ENCODE measurements at places on chromosomes 7 and 10.

DNA sequence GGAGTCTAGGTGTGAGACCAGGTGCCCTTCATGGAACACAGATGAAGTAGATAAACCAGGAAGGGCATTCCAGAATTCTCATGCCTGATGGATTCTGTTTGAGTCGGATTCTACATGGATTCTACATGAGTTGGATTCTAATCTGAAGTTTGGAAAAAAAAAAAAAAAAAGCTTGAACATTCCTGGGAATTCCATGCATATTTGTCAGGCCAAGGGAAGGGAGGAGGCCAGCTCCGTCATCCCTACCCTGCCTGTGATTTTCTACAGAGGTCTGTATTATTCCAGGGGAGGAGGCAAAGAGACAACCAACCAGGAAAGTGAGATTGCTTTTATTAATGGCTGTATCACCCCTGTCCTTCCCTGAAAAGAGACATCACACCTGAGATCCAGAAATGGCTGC lies 27.8 kb upstream of the EBLN1 start:
- no peak for DNase-seq

DNA sequence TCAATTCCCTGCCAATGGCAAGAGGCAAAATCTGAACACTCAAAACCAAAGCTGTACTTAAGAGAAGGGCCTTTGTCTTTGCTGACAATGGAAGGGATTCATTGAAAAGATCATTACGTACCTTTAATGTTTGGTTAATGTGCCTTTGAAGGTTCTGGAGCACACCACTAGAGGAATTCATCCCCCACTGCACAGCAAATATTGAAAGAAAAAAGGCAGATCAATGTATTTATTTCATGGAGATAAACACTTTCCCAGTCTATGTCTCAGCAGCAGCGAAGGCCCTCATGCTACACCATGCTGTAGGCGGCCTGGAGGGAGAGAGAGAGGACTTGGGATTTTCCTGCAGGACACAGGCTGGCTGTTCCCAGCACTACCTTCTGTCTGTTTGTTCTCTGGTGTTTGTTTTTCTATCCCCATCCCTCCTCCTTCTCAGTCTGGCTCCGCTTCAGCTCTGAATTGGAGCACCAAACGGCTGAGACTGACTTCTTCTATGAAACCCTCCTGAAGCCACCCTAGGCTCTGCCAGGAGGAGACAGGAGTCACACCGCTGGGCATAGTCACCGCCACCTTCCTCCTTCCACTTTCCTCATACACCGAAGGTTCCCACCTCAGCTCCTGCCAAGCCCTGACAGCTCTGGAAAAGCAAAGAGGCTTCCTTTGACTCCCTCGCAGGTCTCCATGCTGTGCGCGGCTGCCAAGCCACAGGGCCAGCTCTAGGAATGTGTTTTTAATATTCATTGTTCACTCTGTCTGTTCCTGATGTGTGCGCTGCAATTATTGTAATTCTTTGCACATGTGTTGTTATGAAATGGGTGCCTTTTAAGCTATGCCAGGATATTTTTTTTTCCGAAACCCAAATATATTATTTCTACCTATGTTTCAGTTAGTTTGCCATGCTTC lies 301.5 kb downstream of the FZD1 start:
- DNase-seq = no peak

- DNase-seq = peak; percentile 32
Observed at GRCh38 chr7:17392846-17393245, 94.4 kb downstream of the AHR start.

DNA sequence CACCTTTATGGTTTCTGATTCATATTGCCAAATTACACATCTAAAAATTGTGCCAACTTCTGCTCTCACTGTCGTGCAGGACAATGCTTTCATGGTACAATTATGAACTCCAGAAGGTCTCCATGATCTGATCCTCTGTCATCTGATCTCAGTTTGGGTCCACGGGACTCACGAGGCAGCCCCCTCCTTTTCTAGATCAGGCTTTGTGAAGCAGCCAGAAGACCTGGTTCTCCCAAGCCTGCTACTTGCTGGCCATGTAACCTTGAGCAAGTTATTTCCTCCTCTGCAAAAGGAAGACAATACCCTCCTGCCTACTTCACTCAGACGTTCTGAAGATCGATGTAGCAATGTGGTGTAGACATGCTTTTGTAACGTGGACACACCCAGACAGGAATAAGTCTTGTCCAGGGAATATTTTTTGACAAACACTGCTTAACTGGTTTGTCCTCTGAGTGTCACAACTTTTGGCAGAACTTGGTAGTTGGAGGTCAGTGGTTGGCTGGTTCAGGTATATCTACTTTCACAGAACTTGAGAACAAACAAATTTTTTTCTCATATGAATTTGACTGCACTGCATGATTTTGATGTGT lies 19.6 kb downstream of the CALML3 start:
- DNase-seq = no peak

DNA sequence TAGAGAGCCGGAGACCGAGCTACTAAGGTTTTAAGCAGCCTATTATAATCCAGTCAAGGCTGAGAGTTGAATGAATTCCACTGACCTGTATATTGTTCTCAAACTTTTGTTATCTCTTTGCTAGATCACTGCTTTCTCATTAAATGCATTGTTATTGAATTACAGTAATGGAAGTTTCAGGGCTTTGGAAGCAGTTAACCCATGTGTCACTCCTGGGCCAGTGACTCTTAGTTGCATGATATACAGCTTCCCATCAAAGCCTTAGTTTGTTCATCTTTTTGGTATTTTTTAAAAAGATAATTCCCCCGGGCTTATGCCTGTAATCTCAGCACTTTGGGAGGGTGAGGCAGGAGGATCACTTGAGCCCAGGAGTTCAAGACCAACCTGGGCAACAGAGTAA lies 55.4 kb upstream of the KIAA1217 start:
- no peak for DNase-seq

- DNase-seq = no peak
Observed at GRCh38 chr10:5665373-5666007, 905 bp downstream of the ASB13 start.

- no peak for DNase-seq
Observed at GRCh38 chr7:136389933-136390332, 412.8 kb upstream of the MTPN start.

DNA sequence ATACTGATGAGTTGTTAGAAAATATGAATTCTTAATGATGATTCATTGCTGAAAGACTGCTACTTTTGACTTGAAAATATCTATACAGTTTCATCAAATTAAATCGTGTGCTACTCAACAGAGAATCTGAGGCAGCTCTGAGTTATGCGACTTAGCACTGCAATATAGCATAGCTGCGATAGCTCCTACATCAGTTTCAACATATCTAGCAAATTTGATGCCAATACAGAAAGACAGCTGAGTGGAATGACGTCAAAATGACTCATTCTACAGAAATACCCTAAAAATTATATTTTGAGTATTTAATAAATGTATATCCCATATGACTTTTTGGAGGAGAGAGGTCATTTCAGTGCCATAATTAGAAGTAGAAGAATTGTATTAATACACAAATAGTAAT lies 1.1 kb upstream of the TARP start:
- no peak for DNase-seq

GRCh38 chr10:28298951-28299350 lies 3.9 kb downstream of the MPP7 start:
- DNase-seq = no peak

DNA sequence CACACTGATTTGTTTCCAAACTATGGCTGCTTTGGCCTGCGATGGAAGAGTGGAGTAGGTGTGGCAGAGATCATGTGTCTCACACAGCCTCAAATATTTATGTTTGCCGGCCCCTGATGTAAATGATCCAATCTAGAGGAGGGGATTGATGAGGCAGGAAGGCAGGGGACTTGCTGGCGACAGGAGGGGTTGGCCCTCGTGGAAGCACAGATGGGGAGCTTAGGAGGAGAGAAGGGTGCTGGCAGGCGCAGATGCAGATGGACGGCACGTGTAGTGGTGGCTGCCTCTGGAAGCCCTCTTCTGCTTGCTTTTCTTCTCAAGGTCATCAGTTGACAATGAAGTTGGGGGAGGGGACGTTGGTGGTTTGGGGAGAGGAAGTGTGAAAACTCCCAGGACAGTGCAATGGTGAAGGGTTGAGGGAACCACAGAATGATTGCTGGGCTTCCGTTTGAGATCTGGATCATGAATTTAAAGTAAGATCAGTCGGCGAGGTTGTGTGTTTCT lies 15.4 kb downstream of the COL13A1 start:
- DNase-seq = no peak

DNA sequence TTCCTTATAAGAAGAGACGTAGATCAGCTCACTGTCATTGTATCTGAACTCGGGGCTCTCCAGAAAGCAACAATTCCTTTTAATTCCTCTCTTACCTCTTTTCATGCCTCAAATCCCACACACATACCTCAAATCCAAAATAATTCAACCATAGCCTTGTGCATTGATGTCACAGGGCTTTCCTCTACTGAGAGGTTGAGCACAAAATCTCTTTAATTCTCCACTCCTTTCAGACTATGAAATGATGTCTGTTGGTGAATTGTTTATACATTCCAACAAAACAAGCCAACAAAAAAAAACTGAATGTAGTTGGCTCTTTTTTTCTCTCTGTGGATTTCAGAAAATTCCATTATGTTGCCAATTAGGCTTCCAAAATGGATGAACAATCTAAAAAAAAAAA lies 53.2 kb downstream of the BPGM start:
- no peak for DNase-seq

DNA sequence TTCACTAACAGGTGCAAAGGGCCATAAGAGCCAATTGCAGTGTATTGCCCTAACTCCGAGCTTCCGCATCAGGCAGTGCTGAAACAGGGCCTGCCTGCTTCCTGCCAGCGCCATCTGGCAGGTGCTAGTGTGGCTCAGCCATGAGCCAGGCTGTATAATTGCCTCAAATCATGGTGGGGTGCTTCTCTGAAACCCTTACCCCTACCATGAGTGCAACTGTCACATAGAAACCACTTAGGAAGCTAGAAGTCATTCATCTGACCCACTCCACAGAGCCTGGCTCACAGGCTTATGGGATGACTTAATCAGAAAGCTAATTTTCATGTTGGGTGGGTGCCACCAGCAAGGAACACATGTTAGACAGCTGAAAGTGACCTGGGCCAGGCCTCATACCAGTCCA lies 133.3 kb upstream of the LAMB4 start:
- peak; percentile 21 for DNase-seq

DNA sequence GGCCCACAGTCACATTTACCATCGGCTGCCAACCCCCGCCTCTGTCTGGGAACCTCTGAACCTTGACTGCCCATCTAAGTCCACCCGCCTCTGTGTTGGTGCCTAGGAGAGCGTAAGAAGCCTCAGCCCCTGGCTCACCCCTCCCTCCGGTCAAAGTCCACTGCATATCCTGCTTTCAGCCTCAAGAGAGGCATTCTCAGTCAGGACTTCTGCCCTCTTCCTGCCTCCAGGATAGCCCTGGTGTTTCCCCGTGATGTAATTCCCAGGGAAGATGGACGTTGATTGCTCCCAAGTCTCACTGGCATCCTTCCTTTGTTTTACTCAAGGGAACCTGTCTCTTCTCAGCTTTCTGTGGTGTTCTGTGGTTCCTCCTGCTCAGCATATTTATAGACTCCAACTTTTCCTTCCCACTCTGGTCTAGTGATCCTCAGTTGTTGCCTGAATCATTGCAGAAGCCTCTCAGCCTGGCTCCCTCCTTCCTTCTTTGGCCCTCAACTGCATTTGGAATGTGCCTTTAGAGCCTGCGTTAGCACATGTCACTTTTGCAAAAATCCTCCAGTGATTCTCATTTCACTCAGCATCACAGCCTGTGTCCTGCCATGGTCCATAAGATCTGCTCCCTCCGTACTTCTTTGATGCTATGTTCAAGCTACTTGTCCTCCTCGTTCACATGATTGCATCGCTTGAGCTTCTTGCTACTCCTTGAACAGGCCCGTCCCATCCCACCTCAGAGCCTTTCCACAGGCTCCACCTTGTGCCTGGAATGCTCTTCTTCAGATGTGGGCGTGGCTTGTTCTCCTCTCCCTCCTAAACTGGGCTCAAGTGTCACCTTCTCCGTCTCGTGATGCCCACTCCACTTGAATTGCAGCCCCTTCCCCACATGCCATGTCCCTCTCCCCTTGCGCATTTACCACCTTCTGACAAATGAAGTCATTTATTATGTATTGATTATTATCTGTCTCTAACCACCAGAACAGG lies 124.2 kb downstream of the PLPP4 start:
- DNase-seq = no peak

- DNase-seq = no peak
Observed at GRCh38 chr10:111004016-111004415, 72.8 kb upstream of the ADRA2A start.

DNA sequence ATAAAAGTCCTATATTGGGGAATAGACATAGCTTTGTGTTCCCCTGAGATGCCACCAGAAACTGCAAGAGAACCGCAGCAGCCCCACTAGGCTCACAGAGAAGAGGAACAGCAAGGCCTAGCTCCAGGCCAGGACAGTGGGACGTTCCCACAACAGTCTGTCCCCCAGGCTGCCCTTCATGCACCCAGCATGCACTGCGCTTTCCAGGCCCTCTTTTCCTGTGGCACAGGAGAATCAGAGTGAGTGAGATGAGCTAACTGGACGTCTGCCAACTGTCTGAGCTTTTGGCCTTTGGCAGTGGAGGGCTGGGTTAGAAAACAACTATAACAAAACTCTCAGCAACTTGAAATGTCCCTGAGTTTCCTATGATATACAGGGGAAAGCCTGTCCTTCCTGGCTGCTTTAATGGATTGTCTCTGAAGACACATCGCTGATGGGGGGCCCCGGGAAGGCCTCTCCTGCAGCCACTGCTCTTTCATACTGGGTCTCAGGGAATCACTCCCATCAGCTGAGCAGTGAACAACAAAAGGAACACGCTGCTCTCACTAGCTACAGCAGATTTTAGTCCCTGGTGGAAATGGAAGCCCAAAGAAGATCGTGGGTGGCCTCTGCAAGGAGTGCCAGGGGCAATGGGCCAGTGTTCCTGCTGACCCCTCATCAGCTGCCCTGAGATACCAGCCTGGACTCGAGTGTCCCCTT lies 53.5 kb downstream of the PODXL start:
- DNase-seq = peak; percentile 38

- no peak for DNase-seq
Observed at GRCh38 chr7:37284805-37285231, 163.8 kb downstream of the ELMO1 start.

DNA sequence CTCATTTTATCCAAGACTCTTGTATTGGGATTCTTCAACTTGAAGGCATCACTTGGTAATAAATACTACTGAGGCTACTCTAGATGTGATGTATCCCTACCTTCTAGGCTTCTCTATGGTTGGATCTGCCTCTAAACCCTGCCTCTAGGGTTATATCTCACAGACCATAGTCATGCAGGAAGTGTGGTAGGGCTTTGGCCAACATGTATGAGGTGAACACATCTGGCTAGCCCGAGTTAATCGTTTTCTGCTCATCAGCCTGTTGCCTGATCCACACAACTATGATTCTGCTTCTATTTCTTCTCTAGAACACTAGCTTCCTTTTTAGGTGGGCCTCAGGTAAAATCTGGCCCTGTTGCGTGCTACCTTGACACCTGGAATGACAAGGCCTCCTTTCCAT lies 78.7 kb upstream of the NME8 start:
- no peak for DNase-seq

- DNase-seq = no peak
Observed at GRCh38 chr10:70324951-70325781, 41.4 kb upstream of the NPFFR1 start.

DNA sequence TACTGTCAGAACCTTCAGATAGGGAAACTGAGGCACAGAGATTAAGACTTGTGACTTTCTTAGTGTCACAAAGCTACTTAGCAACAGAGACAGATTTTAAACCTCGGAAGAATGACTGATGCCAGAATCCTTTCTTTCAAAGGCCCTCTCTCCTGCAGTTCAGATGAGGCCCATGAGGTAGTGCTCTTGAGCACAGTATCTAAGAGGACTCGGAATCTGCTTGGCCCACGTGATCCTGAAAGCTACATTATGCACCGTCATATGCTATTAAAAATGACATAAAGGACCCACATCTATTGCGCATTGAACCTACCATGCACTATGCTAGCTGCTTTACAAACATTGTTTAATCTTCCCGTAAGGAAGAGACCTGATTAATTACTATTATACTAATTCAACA lies 355.9 kb downstream of the SFMBT2 start:
- DNase-seq = no peak

Measured in hindlimb muscle (tissue), 1 donor.